ENCODE measurements at places on chromosomes 2 and 18.

- no peak for DNase-seq
Measured at GRCh38 chr18:40357536-40357935, 1597.5 kb upstream of the PIK3C3 start.

DNA sequence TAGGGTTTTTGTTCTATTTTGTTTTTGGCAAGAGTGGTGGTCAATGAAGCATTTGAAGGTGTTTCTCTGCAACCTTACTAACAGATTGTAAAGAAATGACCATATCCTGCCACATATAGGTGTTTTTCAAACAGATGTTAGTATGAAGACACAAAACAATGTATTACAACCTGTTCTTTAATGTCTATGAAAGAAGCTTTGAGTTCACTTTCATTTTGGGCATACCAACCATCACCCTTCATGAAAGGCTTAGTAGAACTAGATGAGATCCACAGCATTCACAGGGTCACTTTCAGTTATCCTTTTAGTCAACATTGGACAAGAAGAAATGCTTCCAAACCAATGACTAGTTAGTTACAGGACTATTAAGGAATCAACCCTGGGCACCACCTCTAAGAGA, 95.1 kb downstream of the EHBP1 start:
- no peak for DNase-seq

GRCh38 chr2:173676647-173677046, 288.5 kb downstream of the SP3 start:
- no peak for DNase-seq

GRCh38 chr2:23286031-23286757, 98.8 kb upstream of the KLHL29 start:
- no peak for DNase-seq

DNA sequence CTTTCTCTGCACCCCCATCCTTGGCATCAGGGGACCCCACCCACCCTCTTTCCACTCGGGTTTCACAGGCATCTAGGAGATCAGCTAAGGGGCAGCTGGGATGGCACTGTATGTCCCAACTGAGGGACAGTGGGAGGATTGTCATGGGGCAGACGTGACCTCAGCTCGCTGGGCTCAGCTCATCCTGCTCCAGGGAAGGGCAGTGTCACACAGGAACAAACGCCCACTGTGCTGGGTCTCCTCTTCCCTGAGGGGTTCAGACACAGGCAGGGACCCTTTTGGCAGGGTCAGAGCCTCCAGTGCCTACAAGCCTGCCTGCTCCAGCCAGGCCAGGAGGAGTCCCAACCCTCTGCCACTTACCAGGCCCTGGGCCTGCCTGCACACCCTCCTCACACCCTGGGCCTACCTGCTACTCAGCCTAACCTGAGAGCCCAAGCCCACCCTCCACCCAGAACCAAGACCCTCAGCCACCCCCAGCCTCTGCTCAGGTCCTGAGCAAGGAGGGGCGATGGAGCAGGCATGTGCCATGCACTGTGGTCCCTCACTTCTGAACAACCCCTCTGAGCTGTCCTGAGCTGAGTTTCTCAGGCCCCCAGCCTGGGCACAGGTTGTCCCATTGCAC, 68.2 kb downstream of the HS1BP3 start:
- DNase-seq, result no peak

- no peak for DNase-seq
Measured at GRCh38 chr2:37635504-37636380, 35.7 kb downstream of the CDC42EP3 start.

All from D341Med (cell line).